ENCODE measurements at places on chromosomes 7 and 10. TPM values are rescaled to one million over a fixed set of nuclear protein-coding genes. Genes with fewer than 3 reads are reported as not detected.

GRCh38 chr7:22129166-22129565 lies 183.5 kb upstream of the CDCA7L start:
- DNase-seq, result no peak

DNA sequence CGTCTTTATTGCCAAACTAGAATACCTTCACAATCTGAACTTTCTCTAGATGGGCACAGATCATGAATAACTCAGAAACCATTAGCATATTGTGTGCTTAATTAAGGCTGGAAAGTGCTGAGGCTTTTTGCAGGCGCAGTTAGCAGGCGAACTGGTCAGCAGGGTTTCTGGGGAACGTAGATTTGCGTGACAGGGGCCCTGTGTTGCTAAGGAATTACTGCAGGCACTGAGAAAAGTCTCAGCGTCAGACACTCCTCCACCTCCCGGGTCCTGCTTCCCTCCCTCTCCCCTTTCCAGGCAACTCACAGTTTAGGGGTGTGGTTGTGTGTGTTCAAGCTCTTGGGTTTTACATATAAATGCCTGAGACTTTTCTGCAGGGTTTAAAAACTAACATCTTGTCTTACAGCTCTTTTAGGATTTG lies 2.2 kb downstream of the MAP3K8 start:
- no peak for DNase-seq

GRCh38 chr7:2601065-2601464 lies 30.7 kb upstream of the TTYH3 start:
- no peak for DNase-seq

- DNase-seq, result no peak
Observed at GRCh38 chr10:105682911-105683310, 1041.8 kb downstream of the SORCS3 start.

DNA sequence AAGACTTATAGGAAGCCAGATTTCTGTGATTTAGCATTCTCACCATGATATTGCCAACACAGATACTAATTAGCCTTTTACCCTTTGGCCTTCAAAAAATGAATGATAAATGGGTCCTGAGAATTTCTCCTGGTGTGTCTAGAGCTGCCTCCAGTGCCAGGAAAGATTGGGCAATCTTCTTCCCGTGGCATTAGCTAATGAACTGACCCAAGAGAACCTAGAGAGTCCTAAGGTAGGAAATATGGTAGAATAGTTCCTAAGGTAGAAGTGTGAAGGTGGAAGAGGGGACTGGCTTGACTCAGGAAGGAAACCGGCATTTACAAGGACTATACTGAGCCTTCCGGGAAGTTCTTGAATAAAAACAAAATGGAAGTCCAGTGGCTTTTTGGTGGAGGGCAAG lies 133.1 kb downstream of the GFRA1 start:
- no peak for DNase-seq

DNA sequence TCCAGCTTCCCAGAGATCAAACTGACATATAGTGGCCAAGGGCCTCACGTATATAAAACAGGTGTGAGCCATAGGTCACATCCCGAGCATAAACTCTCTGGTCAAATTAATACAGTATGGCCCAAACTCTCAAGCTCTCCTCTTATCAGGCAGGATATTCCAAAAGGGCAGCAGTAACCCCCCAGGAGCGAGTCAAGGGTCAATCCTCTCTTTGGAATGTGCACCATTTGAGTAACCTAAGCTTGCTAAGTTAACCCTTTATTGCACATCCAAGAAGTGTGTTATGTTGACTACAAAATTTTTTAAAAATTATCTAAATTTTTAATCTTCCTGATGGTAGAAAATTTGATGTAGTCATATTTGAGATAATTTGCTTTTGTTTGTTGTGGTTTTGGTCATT lies 4.5 kb upstream of the TRIM24 start:
- DNase-seq, result no peak

DNA sequence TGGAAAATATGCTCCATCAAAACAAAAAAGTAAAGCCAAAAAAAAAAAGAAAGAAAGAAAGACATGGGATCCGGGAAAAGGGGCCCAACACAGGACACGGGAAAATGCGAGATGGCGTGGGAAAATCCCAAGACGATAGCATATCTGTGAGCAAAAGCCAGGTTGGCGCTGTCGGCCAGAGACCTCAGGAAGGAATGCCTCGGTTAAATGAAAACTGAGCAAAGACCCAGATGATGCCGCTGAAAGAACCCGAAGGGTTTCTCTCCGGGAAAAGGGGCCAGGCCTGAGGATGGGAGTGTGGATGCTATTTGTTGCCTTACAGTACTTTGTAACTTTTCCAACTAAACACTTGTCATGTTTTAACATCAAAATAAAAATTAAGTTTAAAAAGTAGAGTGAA lies 49.5 kb upstream of the PPP2R2D start:
- DNase-seq, result no peak

DNA sequence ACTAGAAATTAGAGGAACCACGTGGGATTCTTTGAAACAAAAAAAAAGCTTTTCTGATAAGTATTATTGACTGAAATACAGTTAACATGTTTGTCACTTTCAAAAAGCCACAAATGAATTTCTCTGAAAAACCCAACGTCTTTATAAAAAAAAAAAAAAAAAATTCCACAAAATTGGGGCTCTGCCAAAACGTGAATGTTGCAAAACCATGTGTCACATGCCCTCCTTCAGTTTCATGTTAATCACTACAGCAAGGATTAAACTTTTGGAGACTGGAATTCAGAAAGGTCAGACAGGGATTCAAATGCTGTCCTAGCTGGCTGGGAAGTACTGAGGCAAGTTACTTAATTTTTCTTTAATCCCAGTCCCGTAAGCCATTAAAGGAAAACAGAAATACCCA lies 278.0 kb upstream of the KLF14 start:
- no peak for DNase-seq

DNA sequence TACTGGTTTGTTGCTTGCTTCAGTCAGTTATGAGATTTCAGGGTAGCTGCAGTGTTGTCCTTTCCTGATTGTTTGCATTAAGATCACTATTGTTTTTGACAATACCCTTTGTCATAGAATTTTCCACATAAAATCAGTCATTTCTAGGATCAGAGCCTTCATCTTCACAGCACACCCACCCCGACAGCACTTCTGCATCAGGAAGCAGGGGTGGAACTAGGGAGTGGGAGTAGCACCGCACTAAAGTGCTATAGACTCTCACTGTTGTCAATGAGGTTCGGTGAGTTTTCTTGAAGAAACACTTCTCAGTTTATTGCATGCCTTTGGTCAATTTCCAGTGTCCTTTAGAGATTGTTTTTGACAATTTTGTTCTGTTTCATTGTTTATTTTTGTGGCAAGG lies 632.5 kb downstream of the AUTS2 start:
- no peak for DNase-seq

DNA sequence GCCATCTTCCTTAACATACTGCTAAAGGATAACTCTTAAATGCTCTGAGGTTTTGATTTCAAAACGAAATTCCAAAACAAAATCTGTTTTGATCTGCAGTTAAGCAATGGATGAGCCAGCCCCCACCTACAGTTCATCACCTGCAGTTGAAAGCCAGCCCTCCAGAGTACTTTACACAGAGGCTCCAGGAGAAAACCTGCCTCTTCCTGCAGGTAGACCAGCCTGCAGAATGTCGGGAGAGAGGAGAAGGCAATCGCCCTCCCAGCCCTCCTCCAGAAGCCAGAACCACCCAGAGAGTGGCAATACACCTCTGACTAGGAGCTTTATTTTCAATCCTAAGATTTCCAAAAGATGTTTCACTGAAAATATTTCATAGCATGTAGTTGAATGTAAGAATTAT lies 798.1 kb downstream of the GATA3 start:
- DNase-seq, result no peak

- DNase-seq, result no peak
Observed at GRCh38 chr10:89245802-89246201, 5.8 kb downstream of the LIPA start.

DNA sequence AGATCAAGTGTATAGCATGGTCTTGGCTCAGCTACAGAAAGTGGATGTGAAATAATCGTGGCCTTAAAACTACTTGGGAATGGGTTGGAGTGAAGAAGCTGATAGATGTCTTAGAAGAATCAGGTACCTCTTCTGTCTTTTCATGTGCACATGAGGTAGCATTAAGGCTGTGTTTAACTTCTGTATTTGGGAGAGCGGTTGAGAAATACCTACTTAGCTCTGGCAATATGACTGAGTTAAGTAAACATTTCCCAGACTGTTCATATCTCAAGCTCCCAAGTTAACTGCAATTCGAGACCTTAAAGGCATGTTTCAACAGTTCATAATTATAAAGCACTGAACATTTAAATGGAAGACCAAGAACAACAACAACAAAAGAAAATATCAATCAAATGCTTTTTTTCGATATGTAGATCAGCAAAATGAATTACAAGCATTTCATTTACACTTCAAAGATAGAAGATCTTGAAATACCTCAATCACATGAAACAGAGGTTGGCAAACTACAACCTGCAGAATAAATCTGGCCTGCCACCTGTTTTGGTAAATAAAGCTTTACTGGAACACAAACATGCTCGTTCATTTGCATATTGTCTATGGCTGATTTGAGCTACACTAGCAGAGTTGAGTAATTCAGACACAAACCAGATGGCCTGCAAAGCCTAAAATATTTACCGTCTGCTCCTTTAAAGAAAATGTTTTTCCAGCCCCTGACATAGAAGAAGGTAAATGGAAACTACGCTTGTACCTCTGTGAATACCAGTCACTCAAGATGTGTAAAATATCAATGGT lies 337.1 kb upstream of the GLI3 start:
- DNase-seq, result no peak

DNA sequence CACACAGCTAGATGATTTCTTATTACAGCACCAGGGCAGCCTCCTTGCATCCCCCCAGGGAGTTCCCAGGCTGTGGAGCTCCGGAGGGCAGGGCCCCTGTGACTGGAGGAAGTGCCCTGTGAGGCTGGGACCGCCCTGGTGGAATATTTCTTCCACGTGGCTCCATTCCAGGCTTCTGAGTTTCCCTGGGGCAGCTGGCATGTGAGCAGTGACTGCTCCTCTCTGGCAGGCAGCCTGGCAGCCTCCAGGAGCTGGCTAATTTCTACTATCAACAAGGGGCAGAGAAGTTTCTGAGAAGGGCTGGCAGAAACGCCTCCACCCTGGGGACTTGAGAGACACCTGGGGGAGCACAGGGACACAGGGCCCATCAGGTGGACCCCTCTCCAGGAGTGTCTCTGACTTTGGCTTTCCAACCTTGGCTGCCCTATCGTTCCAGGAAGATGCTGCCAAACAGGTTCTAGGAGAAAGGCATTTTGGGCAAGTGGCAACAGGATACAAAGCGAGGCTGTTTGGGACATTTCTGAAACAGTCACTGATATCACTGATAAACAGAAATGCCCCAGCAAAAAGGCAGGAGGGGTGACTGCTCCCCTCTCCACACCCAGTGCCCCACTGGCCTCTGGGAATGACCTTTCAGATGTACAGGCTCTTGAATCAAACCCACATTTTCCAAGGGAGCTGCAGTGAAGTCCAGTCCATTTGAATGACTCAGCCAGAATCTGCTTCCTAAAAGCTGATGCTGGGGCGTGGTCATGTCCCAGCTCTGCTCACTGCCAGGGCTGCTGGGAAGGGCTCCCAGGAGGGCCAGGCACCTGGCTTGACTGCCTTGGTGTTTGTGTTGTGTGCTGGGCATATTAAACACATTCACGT lies 16.1 kb downstream of the MYOF start:
- DNase-seq, result peak; percentile 86

DNA sequence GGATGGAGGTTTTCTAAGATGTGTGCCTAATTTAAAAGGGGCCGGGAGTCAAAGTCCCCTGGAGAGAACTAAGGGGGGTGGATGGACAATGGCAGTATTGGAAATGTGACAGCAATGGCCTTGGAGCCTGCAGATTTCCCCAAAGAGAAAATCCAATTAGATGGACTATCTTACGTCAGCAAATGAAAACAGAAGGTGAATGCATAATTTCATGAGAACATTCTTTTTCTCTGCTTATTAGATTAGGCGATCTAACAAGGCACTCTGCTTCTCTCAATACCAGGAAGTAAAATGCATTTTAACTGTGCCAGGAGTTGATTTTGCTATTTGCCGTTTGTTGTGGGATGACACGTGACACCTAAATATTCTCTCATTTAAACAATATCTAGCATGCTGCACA lies 226.6 kb downstream of the ADAM12 start:
- no peak for DNase-seq

- no peak for DNase-seq
Observed at GRCh38 chr10:79098596-79099015, 29.8 kb downstream of the ZMIZ1 start.

- no peak for DNase-seq
Observed at GRCh38 chr10:91511549-91512330, 101.6 kb downstream of the HECTD2 start.

DNA sequence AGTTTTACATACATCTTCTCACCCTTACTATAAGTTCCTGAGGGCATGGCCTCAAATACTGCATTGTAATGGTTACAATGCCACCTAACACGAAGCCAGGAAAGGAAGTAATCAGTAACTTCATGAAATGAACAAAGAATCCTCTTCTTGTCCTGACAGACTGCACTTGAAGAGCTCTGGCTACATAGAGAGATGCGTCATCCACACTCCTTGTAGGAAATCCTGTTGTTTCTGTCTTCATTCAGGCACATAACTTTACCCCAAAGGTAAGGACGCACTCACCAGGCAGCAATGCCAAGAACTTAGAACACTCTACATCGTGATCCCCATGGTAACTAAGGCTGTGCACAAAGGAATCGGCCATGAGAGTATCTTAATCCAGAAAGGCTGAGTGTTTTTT lies 80.3 kb upstream of the ARID5B start:
- no peak for DNase-seq

Gene SPDYE11
- total RNA-seq, result not detected

Gene FEZF1
- total RNA-seq, result not detected

Gene HOXA11
- not detected for total RNA-seq

Gene STEAP1B
- 1.1 TPM for total RNA-seq

Gene CYP26C1
- total RNA-seq, result not detected

Measured in right cardiac atrium (tissue), 5 donors.